ENCODE measurements at places on chromosomes 5 and 9. TPM values are rescaled to one million over a fixed set of nuclear protein-coding genes. Genes with fewer than 3 reads are reported as not detected.

- peak; percentile 84 for DNase-seq
Observed at GRCh38 chr9:22216730-22217172, 207.6 kb upstream of the CDKN2B start.

GRCh38 chr5:21774801-21775200 lies 1078.3 kb downstream of the CDH12 start:
- DNase-seq: no peak

GRCh38 chr9:112041536-112042243 lies 133.4 kb downstream of the SUSD1 start:
- peak; percentile 99 for DNase-seq

- no peak for DNase-seq
Observed at GRCh38 chr5:13994621-13995253, 50.2 kb upstream of the DNAH5 start.

GRCh38 chr9:132993511-132993939 lies 15.0 kb downstream of the GFI1B start:
- DNase-seq: no peak

GRCh38 chr5:111706345-111706744 lies 50.6 kb downstream of the NREP start:
- DNase-seq: no peak

Gene C7
- not detected for total RNA-seq

DNA sequence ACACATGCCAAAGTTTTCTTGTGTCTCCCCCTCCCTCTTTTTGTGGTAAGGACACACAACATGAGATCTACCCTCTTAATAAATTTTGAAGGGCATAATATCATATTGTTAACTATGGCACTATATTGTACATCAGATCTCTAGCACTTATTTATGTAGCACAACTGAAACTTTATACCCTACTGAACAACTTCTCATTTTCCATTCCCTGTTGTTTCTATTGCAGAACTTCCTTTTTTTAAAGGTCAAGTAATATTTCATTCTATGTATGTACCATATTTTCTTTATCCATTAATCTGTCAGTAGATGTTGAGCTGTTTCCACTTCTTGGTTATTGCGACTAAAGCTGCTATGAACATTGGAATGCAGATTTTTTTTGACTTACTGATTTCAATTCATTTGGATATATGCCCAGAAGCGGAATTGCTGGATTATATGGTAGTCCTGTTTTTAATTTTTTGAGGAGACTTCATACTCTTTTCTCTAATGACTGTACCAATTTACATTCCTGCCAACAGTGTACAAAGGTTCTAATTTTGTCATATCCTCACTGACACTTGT lies 305.3 kb downstream of the PRR16 start:
- DNase-seq: peak; percentile 83
